ENCODE measurements at places on chromosomes 12 and 14. TPM values are rescaled to one million over a fixed set of nuclear protein-coding genes. Genes with fewer than 3 reads are reported as not detected.

The MIP gene
- total RNA-seq = not detected

The SLC10A1 gene
- total RNA-seq = not detected

The OVCH1 gene
- under 0.01 TPM for total RNA-seq

The TSPAN19 gene
- not detected for total RNA-seq

The A2M gene
- 3.0 TPM for total RNA-seq

The GRIP1 gene
- total RNA-seq = 0.07 TPM

The MYF6 gene
- not detected for total RNA-seq

The TEX52 gene
- not detected for total RNA-seq

The RNU6-8 gene
- not detected for total RNA-seq

The CRY1 gene
- 26.9 TPM for total RNA-seq

The GPR135 gene
- 7.6 TPM for total RNA-seq

The NEUROD4 gene
- total RNA-seq = not detected

The USP44 gene
- 1.7 TPM for total RNA-seq

The NRL gene
- 0.57 TPM for total RNA-seq

The KRT2 gene
- total RNA-seq = not detected

The CCDC88C gene
- 32.5 TPM for total RNA-seq

The RASAL1 gene
- total RNA-seq = not detected

The VDR gene
- total RNA-seq = 1.1 TPM

The ADAM21 gene
- total RNA-seq = 0.36 TPM

The DACT1 gene
- total RNA-seq = 1.5 TPM

The SYNE3 gene
- 19.8 TPM for total RNA-seq

The ARHGEF40 gene
- 2.7 TPM for total RNA-seq

The SLCO1A2 gene
- under 0.01 TPM for total RNA-seq

The CRACR2A gene
- total RNA-seq = 20.1 TPM

The KRT80 gene
- 7.2 TPM for total RNA-seq

The AQP6 gene
- total RNA-seq = not detected

The RABGGTA gene
- 26.1 TPM for total RNA-seq

The HHIPL1 gene
- 0.80 TPM for total RNA-seq

The OR11H6 gene
- not detected for total RNA-seq

The KMT2D gene
- total RNA-seq = 79.6 TPM

The VRTN gene
- not detected for total RNA-seq

The TAS2R31 gene
- 12.6 TPM for total RNA-seq

The CATSPERB gene
- total RNA-seq = not detected

The KLHL28 gene
- total RNA-seq = 9.8 TPM

The ESPL1 gene
- total RNA-seq = 14.6 TPM

The EML5 gene
- total RNA-seq = 0.29 TPM

The PLEK2 gene
- 11.1 TPM for total RNA-seq

The KRT71 gene
- not detected for total RNA-seq

The RNF212B gene
- not detected for total RNA-seq

The RNASE9 gene
- total RNA-seq = not detected

The RPL10L gene
- not detected for total RNA-seq

The ITGB7 gene
- not detected for total RNA-seq

The KRT3 gene
- not detected for total RNA-seq

The RD3L gene
- not detected for total RNA-seq

The PRB2 gene
- not detected for total RNA-seq

The CLEC4D gene
- not detected for total RNA-seq

The ABCD2 gene
- total RNA-seq = not detected

The NRXN3 gene
- 0.22 TPM for total RNA-seq

The SINHCAF gene
- 122 TPM for total RNA-seq

The FGF23 gene
- total RNA-seq = not detected

The RNASE4 gene
- 7.4 TPM for total RNA-seq

The TAPBPL gene
- 5.5 TPM for total RNA-seq

Measured in thoracic aorta endothelial cell (primary cell).